ENCODE measurements at places on chromosomes 1 and 21.

DNA sequence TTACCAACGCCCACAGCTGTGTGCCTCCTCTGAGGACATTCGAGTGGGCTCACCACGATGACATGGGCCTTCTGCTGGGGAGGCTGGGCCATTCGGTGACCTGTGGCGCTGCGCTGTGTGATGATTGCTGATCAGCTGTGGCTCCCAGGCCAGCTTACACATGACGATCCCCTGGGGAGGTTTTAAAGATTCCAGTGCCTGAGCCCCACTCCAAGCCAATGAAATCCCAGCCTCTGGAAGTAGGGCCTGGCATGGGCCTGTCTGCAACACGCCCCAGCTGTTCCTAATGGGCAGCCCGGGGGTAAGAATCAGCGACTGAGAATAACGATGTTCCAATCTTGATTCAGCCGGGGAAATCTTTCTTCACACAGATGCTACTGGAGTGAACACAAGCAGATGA is 153.7 kb downstream of the KCNJ6 start:
- DNase-seq: no peak

- no peak for DNase-seq
Observed at GRCh38 chr1:19467199-19468187, 17.8 kb downstream of the CAPZB start.

DNA sequence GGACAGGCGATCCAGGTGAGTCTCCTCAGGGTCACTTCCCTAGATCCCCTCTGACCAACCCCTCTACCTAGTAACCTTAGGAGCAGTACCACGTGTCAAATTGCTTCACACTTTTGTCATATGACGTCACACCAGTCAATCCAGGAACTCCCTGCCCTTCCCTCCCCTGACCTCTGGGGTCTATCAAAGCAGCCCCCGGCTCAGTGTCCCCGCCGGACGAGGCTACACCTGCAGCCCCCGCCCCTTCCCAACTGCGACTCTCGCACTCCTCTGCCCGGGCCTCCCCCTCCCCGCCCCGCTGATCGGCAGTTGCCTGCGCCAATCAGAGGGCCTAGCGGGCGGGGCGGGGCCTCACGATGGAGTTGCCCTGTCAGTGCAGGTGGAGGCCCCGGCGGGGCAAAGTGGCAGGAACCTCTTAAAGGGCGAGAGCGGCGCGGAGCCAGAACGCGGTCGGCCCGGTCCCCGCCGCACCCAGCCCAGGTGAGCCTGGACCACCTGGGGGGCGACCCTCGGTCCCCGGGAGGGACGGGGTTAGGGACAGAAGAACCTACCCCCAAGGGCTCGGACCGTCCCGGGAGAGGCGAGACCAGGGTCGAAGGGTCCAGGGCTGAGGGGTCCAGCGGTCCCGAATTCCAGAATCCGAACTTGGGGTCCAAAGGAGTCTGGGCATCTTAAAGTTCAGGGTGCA is 27.5 kb upstream of the EPB41 start:
- DNase-seq: peak; percentile 96

DNA sequence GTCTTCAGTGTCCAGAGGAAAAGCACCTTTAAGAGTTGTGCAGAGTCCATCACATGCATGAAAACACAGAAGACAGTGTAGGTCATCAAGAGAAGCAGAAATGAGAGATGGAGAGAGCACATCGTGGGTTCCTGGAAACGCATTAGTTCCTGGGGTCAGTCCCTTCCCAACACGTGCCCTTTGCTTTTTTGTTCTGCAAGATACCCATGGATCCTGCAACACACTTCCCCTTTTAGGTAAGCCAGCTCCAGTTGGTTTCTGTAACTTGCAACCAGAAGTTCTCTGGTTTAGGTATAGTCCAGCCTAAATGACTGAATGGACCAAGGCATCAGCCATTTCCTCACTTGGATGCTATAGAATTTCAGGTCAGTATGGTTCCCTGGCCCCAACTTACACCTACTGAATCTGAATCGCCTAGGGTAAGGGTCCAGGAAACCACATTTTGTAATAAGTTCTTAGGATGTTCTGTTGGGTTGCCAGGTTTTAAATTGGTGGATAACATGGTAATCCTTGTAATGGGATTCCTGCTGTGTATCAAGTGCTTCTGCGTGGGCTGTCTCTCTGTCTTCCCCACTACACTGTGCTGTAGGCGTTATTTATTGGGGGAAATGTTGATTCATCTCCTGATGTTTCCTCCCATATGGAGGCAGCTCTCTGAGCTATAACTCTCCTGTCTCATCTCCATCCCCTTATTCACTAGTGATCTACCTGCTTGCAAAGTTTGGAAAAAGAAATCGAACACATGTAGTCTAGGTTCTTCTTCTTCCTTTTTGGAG is 230.6 kb downstream of the TNR start:
- no peak for DNase-seq

- no peak for DNase-seq
Observed at GRCh38 chr1:44305962-44306422, 49.1 kb downstream of the ERI3 start.

DNA sequence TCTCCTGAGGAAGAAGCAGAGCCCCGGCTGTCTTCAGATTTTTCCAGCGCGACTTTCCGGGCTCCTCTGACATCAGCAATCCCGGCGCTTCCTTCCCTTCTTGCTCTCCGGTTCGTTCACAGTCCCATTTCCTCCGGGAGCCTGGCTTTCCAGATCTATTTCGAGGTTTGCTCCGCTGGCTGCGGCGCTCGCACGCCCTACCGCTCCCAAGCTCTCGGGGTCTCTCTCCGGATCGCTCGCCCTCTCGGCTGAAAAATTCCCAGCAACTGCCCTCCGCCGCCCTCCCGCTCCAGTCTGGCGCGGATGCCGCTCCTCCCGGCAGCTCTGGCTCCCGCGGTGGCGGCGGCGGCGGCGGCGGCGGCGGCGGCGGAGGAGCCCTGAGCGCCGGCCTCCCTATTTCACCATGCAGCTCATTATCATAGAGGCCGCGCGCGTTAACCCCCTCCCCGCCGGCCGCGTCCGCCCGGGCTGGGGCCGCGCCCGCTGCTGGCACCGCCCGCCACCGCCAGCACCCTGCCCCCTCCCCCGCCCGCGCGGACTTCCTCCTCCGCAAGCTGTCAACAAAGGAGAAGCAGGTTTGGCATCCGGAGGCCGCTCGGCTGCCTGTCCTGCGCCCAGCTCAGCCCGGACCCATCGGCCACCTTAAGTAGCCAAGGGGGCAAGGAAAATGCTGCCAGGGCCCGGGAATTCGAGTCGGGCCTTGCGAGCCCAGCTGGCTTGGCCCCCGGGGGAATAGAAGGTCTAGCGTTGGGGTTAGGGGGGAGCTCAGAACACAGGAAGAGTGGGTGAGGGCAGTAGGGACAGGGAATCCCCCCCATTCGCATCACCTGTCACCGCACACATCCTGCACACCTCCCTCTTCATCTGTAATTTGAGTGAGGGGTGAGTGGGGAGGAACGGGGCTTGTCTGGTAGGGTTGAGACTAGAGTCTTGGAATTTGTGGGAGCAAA is at the start of gene PLXNA2:
PLXNA2 (minus strand) TSS at position 418 of the 950 bp plus-strand sequence. CDS start 26,462 bp downstream, outside the sequence.
- peak; percentile 45 for DNase-seq

- DNase-seq: no peak
Observed at GRCh38 chr1:61343734-61344420, 261.5 kb downstream of the NFIA start.

DNA sequence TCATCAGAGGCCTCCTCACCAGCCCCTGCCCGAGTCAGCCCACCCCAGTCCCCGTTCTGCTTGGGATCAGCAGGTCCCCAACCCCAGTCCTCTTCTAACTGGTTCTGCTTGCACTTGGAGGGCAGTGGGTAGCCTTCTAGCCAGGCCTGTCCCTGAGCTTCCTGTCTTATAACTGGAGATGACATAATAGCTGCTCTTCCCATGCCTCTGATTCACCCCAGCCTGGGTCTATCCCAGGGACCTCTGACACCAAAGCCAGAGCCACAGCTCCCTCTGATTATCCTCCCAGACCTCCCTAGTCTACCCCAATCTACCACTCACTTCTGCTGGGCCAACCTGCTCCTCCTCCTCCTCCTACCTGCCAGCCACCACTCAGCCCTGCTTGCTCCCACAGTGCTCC is 31.4 kb downstream of the IQGAP3 start:
- DNase-seq: no peak

DNA sequence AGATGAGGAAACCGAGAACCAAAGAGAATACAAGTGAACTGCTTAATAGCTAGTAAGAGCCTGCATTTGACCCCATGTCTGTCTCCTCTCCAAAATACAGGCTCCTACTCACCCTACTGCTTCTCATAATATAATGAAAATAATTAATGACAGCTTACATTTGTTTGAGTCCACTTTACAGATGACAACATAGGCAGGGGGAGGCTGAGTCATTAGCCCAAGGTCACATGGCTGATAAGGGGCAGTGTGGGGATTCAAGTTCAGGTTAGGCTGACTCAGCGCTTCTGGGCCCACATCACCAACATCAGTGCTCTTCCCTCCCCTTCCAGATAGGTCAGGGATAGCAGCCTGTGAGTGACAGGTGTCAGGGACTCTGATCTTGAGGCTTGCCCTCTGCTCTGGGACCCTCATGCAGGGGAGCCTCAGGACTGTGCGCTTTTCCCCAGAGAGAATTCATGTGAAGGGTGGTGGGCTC is 16.2 kb downstream of the AZIN2 start:
- DNase-seq: no peak

GRCh38 chr1:18693256-18694098 is 62.8 kb downstream of the PAX7 start:
- DNase-seq: no peak

DNA sequence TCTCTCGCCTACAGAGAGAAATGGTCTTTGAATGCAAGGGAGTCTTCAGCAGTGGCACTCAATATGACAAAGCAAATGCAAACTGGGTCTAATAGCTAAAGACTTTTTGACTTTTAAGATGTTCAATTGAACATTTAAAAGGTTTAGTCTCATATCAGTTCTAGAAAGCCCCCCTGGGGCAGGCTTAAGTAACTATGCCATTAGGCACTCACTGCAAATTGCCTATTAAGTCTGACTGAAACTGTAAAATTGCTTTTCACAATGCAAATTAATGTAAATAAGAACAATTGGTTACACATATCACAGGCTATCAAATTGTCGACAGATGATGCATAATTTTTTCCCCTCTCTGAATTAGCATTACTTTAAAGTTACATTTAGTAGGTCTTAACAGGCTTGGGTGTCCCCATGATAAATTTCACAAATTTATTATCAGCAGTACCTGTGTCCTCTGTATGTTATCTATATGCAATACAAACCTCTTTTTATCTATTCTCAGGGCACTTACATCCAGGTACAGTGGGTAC is 329.1 kb downstream of the LRRIQ3 start:
- no peak for DNase-seq

DNA sequence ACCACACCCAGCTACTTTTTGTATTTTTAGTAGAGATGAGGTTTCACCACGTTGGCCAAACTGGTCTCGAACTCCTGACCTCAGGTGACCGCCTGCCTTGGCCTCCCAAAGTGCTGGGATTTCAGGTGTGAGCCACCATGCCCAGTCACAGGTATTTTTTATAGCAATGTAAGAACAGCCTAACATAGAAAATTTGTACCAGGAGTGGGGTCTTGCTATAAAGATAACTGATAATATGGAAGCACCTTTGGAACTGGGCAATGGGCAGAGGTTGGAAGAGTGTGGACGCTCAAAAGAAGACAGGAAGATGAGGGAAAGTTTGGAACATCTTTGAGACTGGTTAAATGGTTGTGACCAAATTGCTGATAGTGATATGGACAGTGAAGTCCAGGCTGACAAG is 99.2 kb downstream of the GDAP2 start:
- no peak for DNase-seq

DNA sequence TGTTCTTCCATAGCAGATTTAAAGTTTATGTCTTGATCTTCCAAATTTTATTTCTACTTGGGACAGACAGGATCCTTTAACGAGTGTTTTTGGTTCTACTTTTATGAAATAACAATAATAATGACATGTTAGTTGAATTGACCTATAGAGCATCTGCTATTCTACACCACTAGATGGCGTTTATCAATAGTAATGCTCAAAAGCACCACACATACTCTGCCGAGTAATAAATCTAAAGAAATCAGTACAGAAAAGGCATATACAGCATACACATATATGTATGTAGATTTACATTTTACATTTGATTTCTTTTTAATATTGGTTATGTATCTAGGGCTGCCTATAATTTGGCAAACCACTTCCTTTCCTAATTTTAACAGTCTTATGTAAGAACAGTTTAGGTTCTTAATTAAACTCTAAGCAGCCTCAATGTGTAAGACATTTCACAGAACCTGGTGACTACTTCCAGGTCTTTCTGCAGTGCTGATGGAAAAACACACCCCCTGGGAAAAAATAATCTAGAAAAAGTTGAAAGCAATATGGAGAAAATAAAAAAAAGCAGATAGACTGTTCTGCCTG is 5.9 kb upstream of the SIPA1L2 start:
- peak; percentile 55 for DNase-seq

GRCh38 chr1:243286409-243287122 is 30.7 kb downstream of the SDCCAG8 start:
- no peak for DNase-seq

DNA sequence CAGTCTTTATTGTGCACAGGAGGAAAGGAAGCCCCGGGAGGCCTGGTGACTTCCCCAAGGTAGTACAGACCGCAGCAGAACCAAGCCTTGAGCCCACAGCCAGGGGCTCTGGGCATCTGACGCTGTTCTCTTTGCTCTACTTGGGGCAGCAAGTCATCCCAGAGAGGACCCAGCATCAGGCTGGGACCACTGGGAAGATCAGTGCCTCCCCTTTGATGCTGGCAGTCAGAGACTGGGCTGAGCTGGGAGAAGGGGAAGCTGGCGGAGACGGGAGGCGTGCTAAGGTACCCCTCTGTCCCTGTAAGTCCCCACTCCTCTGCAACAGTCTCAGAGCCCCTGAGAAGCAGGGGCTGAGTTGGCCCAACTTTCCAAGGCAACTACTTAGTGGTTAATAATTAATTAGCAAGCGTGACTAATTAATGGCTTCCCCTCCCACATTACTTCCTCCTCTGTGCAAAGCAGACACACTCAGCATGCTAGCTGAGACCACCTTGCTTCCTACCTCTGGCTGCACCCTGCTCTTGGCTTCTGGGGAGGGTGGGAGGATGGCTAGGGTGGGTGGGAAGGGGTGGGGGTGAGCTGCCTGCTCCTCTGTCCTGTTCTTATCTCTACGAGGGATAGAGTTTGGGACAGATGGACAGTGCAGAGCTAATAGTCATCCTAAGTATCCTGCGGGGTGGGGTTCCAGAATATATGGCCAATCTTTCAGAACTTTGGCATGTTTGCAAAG is 1.3 kb downstream of the INAVA start:
- no peak for DNase-seq

DNA sequence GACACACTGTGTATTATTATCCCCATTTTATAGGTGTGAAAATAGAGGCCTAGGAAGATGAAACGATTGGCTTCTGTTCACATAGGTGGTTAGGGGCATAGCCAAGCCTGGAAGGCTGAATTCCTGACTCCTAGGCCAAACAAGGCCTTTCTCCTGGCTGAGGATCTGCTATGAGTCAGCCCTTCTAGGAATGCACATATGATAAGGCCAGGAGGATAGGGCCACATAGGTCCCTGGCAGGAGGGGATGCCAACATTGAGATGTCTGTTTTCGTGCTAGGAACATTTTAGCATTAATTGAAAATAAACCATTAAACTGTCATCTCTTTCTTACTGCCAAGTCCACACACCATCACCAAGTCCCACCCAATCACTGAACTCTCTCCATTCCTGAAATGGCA is 9.2 kb downstream of the CSMD2 start:
- DNase-seq: no peak

GRCh38 chr21:37811711-37812110 is 104.5 kb downstream of the KCNJ6 start:
- DNase-seq: no peak

Measured in HuH-7.5 (cell line).